Testis (tissue), 5 donors: ENCODE measurements at places on chromosomes 16 and 17.

- peak; percentile 28 for DNase-seq
Observed at GRCh38 chr17:30323895-30324319, 9.9 kb downstream of the TMIGD1 start.

GRCh38 chr16:11016993-11017392 is 72.6 kb downstream of the CLEC16A start:
- peak; percentile 88 for DNase-seq

DNA sequence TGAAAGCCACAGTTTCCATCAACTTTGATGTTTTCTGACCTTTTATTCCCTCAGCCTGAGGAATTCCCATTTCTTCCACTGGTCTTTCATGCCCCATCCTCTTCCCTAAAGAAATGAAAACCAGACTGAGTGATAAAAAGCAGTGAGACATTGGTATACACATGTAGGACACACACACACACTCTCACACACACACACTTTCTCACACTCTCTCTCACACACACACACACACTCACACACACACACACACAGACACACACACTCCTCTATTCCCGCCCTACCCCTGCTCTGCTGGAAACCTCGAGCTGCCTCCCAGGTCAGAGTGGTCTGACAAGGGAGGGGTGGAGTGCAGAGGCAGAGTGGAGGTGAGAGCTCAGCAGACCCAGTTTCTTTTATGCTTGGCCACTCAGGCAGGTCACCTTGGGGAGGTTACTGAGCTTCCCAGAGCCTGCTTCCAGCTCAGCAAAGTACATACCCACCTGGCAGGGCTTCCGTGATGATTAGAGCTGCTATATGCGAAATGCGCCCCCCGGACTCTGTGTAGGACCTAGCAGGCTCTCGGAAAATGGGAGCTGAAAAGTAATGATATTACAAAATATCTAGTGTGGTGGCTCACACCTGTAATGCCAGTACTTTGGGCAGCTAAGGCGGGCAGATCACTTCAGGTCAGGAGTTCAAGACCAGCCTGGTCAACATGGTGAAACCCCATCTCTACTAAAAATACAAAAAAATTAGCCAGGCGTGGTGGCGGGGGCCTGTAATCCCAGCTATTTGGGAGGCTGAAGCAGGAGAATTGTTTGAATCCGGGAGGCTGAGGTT is 30.7 kb downstream of the CCR7 start:
- no peak for DNase-seq

- no peak for DNase-seq
Observed at GRCh38 chr16:8730335-8730915, 56.0 kb downstream of the ABAT start.

GRCh38 chr16:8846401-8846932 is 22.3 kb downstream of the CARHSP1 start:
- no peak for DNase-seq

DNA sequence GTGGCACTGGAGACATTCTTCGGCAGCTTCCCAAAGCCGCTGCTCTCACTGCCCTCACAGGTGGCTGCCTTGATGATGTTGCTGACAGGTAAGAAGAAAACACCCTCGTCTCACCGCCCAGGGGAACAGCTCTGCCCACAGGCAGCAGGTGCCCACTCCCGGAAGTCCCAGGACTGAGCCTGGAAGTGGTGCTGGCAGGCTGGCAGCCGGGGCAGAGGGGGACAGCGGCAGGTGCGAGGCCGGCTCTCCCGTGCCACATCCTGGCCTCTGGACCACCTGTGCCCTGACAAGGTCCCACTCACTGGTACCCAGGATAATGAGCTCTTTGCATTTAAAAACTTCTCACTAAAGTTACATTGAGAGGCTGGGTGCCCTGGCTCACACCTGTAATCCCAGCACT is 20.4 kb downstream of the CEP131 start:
- no peak for DNase-seq

- peak; percentile 32 for DNase-seq
Observed at GRCh38 chr17:1532836-1533602, 16.6 kb upstream of the INPP5K start.

GRCh38 chr17:17745476-17746455 is 64.5 kb downstream of the RAI1 start:
- no peak for DNase-seq

- no peak for DNase-seq
Observed at GRCh38 chr17:65558683-65559460, 2.6 kb downstream of the AXIN2 start.

- DNase-seq = no peak
Observed at GRCh38 chr16:11744075-11744470, 1.4 kb upstream of the TXNDC11 start.

- peak; percentile 51 for DNase-seq
Observed at GRCh38 chr16:57186872-57187854, 1.0 kb downstream of the RSPRY1 start.

- DNase-seq = no peak
Observed at GRCh38 chr17:75111777-75112335, 2.1 kb downstream of the ARMC7 start.

- DNase-seq = peak; percentile 32
Observed at GRCh38 chr17:1861391-1862010, 31.7 kb downstream of the RPA1 start.

GRCh38 chr17:67221062-67221998 is 23.7 kb downstream of the HELZ start:
- peak; percentile 48 for DNase-seq

- DNase-seq = no peak
Observed at GRCh38 chr17:18230288-18231141, 5.1 kb downstream of the LLGL1 start.

DNA sequence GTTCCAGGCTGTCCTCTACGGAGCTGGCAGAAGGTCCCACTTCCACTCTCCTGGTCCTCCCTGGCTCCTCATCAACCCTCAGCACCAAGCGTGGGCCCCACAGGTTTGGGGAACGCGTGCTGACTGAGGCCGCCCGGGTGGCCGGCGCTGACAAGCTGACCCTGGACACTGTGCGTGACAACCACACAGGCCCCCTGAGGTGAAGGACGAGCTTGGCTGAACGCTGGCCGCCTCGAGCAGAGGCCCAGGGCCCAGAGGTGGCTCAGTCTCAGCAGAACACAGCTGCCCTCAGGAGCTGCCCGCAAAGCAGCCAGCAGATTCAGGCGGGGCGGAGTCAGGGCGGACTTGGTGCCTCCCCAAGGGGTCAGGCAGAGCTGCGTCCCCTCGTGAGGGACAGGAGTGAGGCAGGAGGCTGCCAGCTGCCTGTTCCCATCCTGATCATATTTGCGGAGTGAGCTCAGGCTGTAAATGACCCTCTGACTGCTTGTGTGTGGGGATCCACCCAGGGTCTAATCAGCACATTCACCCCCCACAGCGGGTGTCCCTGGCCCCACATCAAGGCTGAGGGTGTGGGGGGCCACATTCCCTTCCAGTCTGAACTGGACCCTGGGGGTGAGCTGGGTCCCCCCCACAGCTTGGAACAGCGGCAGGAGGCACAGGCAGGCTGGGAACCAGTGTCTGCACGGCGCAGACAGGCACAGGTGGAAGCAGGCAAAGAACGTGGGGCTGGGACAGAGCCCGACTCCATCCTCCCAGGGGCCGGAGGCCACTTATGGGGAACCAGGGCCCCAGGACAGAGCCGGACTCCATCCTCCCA is 105.1 kb upstream of the METRNL start:
- DNase-seq = peak; percentile 18

- DNase-seq = no peak
Observed at GRCh38 chr17:79645777-79646088, 34.9 kb upstream of the RBFOX3 start.

- DNase-seq = no peak
Observed at GRCh38 chr16:66261826-66262225, 104.7 kb upstream of the CDH5 start.

DNA sequence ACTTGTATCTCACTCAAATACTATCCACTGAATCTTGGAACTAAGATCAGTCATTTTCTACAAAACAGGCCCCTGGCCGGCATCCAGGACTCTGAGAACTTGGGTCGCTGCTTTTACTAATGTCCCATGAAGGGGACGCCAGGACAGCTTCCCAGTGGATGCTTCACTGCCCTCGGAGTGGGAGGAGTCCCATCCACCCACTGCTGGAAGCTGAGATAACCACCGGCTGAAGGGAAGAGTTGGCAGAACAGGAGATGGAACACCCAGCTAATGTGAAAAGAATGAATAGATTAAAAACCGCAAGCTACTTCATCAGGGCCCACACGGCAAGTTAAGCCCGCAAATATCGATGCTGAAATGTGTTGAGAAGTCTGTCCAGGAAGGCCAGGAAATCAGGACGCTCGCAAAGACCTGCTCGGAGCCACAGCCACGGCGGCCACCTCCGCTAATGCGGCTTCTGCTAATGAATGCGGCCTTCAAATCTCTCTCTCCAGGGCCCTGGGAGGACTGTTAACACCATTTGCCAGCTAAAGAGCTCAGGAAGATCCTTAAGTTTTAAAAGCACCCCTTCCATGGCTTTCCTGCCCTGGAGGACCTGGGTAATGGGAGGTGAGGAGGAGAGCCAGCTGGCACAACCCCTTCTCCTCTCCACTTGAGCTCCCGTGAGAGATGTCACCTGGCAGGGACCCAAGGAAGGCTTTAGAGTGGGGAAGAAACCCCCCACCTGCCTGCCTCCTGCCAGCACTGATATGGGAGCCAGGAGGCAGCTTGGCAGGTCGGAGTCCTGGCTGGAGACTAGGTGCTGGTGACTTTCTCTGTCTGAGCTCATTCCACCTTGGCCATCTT is 226.6 kb upstream of the RPL38 start:
- DNase-seq = peak; percentile 29

- DNase-seq = peak; percentile 9
Observed at GRCh38 chr17:31392856-31393748, 1.6 kb downstream of the RAB11FIP4 start.

DNA sequence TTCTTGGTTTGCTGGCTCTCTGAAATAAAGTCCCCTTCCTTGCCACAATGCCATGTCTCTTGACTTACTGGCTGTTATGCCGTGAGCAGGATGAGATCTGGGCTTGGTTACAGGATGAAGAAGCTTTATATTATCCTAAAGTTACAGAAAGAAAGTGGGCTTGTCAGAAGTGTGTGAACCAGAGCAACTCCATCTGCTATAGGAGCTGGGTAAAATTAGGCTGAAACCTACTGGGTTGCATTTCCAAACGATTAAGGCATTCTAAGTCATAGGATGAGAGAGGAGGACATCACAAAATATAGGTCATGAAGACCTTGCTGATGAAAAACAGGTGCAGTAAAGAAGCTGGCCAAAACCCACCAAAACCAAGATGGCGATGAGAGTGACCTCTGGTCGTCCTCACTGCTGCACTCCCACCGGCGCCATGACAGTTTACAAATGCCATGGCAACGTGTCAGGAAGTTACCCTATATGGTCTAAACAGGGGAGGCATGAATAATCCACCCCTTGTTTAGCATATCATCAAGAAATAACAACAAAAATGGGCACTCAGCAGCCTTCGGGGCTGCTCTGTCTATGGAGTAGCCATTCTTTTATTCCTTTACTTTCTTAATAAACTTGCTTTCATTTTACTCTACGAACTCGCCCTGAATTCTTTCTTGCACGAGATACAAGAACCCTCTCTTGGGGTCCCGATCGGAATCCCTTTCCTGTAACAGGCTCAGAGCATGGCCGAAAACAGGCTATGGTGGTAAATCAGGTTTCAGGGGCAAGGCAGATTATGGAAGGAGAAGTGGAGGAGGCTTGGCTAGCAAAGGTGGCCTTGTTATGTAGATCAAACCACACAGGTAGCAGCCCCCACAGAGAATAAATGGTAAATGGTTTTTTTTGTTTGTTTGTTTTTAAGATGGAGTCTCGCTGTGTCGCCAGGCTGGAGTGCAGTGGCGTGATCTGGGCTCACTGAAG is 81.3 kb upstream of the C16orf82 start:
- no peak for DNase-seq

GRCh38 chr17:32356750-32357149 is 6.8 kb downstream of the ZNF207 start:
- no peak for DNase-seq

DNA sequence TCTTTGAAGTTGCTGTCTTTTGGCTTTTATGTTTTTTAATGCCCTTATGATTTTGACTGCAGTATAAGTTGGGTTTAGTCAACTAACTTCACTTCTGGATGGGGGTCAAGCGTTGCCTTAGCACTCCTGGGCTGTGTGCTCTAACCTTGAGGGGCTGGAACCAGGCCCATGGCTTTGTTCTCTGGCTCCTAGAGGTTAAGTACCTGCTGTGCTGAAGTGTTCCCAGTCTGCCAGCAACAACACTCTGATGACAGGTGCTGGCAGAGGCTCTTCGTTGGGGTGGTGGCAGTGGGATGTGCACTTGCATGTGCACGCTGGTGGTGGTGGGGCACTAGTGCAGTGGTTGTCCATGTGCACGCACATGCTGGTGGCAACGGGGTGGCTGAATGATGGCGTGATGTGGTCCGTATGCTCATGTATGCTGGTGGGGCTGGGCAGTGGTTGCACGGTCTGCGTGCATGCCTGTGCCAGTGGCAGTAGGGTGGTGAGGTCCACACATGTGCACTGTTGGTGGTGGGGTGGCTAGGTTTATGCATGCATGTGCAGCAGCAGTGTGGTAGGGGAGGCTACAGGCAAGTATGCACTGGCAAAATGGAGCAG is 447.8 kb upstream of the GOT2 start:
- no peak for DNase-seq
